ENCODE measurements at places on chromosomes 1 and 21. TPM values are rescaled to one million over a fixed set of nuclear protein-coding genes. Genes with fewer than 3 reads are reported as not detected.

The TSPAN2 gene
- total RNA-seq: not detected

The CCDC27 gene
- total RNA-seq: not detected

The TCHHL1 gene
- total RNA-seq: not detected

The PTPN22 gene
- total RNA-seq: 0.37 TPM

The NCAM2 gene
- 1.1 TPM for total RNA-seq

The C2CD4D gene
- total RNA-seq: not detected

The NFIA gene
- 24.2 TPM for total RNA-seq

The C1orf185 gene
- total RNA-seq: not detected

The MAP10 gene
- total RNA-seq: 1.5 TPM

The TNFAIP8L2 gene
- total RNA-seq: not detected

The ADAM30 gene
- not detected for total RNA-seq

The AKR1A1 gene
- total RNA-seq: 113 TPM

The CA6 gene
- not detected for total RNA-seq

The RPE65 gene
- total RNA-seq: not detected

The CACHD1 gene
- 4.4 TPM for total RNA-seq

The LEFTY1 gene
- not detected for total RNA-seq

The SLC44A5 gene
- total RNA-seq: not detected

The MYBPH gene
- total RNA-seq: 0.39 TPM

The RIMKLA gene
- not detected for total RNA-seq

Data from subcutaneous preadipocyte (primary cell).